ENCODE measurements at places on chromosomes 11 and 22.

- no peak for DNase-seq
These were observed 17.1 kb downstream of the VWCE start for GRCh38 chr11:61278001-61278470.

- no peak for DNase-seq
These were observed 111.2 kb upstream of the SNX19 start for GRCh38 chr11:131027491-131027890.

- DNase-seq, result no peak
These were observed 10.7 kb downstream of the PICK1 start for GRCh38 chr22:38067761-38068360.

DNA sequence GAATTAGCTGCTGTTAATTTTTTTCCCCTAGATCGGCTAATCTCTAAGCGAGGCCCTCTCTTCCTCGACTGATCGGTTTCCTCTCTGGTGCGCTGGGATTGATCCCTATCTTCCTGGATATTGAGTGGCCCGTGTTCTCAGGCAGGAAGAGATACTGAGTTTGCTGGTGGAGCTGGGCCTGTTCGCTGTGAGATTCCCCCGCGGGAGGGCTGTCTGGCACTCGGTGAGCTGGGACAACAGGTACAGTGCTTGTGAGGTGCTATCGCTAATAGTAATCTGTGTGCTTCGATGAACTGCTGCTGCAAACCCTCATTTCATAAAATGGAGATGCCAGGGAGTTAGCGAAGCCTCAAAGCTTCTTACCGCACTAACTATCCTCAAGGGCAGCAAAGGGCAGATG, 310.3 kb downstream of the NXPE2 start:
- no peak for DNase-seq

GRCh38 chr22:17860220-17860965, 86.1 kb upstream of the BID start:
- DNase-seq, result no peak

DNA sequence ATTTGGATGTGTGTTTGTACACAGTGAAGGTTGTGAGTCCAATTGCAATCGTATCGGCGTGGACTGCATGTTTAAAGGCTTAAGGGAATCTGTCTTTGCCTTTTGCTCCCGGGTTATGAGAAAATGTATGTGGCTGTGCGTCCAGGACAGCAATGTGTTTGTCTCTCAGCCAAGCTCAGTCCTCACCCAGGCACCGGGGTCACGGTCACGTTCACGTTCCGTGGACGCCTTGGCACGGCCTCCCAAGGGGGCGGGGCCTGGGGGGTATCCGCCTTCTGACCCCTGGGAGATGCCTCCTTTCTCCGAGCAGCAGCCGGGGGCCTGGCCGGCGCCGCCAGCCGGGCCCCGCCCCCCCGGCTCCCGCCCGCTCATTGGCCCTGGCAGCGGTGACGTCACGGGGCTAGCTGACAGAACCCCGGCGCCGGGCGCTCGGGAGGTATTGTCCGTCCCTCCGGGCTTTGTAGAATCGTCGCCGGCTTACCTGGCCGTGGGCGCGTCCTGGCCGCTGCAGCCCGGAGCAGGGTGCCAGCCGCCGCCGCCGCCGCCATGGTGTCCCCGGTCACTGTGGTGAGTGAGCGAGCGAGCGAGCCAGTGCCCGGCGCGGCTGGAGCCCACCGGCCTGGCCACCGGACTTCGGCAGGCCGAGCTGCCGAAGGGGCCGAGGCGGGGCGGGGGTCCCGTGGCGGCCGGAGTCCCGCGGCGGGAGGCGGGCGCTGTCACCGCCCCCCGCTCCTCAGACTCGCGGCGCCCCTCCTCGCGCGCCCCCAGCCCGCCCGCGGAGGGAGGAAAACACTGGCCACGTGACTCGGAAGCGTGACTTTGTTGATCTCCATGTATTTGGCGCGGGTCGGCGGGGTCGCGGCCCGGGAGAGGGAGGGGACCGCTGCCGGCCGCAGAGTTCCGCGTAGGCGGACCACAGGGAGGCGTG, at the start of gene TMEM86A:
Gene TMEM86A, plus strand, starts transcription at position 439 of the 928 bp plus-strand sequence. Its CDS starts 108 bp downstream, at position 547.
- DNase-seq, result peak; percentile 84

GRCh38 chr11:100640071-100640470, 47.0 kb upstream of the ARHGAP42 start:
- no peak for DNase-seq

GRCh38 chr11:66326261-66327111, 9.6 kb upstream of the CD248 start:
- no peak for DNase-seq

GRCh38 chr22:23752090-23752691, 1.3 kb upstream of the ZNF70 start:
- DNase-seq, result no peak

DNA sequence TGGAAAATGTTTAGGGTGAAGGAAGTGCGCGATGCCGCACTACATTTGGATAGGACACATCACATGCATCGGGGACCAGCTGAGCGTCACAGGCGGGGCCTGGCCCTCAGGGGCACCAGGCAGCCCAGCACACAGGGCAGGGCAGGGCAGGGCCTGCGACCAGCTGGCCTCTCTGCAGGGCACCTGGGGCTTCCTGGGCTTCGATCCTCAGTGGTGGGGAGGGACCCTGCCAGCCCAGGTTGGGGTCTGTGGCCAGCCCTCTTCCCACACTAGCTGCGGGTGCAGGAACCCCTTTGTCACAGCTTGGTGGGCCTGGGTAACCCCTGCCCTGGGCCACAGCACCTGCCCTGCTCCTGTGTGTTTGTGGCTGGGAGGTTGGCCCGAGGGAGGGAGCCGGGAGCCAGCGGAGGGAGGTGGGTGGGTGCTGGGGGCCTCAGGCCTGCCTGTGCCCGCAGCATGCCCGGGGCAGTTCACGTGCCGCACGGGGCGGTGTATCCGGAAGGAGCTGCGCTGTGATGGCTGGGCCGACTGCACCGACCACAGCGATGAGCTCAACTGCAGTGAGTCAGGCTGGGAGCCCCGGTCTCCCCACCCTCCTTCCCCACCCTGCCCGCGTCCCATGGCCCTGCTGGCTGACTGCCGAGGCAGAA, 37.9 kb downstream of the ST14 start:
- DNase-seq, result no peak

GRCh38 chr22:50700387-50701075, 27.9 kb downstream of the SHANK3 start:
- no peak for DNase-seq

DNA sequence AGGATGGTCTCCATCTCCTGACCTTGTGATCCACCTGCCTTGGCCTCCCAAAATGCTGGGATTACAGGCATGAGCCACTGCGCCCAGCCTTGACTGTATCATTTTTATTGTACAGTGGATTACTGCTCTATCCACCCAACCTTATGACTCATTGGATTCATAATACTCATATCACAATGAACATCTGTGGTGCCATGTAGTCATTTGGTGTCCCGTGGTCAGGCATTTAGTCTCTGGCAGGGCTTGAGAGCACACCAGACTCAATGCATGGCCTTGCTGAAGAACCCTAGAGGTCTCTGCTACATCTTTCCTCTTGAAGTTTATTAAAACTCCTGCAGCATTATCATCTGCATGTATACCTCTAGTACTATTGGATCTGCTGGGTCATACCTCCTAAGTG, 98.0 kb upstream of the LDLRAD3 start:
- no peak for DNase-seq

All from stimulated activated CD8-positive, alpha-beta memory T cell treated with anti-CD3 and anti-CD28 coated beads, Interleukin-4, amount 100 ng/mL, for 24 hours (primary cell).